ENCODE measurements at places on chromosomes 7 and 10.

GRCh38 chr10:16310440-16310839, 126.4 kb upstream of the PTER start:
- no peak for DNase-seq

GRCh38 chr10:117960345-117960935, 86.3 kb downstream of the RAB11FIP2 start:
- no peak for DNase-seq

GRCh38 chr10:69139961-69140360, 16.0 kb downstream of the VPS26A start:
- DNase-seq = no peak

DNA sequence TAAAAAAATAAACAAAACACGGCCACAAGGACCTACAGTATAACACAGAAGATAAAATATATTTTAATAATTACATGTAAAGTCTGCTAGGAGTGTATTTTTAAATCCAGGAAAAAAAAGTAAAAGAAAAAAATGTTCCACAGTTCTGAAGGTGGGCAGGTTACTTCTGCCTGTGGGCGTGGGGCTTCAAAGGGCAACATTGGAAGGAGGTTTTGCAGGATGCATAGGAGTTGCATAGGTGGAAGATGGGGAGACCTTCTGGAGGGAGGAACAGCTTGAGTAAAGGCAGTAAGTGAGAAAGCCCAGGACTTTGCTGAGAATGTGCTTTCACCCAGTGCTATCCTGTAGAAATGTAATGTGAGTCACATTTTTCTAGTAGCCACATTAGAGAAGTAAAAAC, 37.5 kb upstream of the PLXNA4 start:
- no peak for DNase-seq

DNA sequence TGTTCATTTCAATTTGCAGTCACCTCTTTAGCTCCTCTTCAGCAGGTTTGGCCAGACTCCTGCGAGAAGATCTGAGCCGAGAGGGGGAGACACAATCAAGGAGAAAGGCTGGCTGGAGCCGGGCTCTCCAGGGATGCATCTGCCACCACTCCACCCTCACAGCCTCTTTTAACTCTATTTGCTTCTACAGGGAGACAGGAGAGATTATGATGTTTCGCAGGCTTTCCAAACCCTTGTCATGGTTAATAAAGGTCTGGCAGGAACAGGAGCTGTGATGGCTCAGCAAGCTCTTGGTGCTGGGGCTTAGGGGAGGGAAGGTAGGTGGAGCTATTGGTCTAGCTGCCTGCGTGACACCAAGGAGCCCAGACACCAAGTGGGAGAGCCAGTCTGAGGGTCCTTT, 448.1 kb upstream of the PODXL start:
- no peak for DNase-seq

GRCh38 chr7:50190776-50191175, 97.7 kb upstream of the ZPBP start:
- no peak for DNase-seq

- DNase-seq = no peak
Observed at GRCh38 chr10:106467506-106467905, 697.0 kb downstream of the SORCS1 start.

DNA sequence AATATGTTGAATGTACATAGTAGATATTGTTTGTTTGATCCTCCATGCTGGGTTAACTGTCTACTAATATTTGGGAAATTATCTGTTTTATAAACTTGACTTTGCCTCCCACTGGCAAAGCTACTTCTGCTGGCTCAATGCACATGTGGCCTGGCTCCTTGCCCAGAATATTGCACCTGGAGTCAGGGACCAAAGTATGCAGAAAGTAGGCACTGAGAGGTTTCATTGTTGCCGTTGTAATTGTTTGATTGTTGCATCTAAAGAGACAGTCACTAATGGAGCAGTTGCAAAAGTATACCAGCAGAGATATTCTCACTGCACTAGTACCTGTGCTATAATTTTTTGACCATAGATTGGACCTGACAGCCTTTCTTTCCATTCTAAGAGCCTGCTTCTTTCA, 137.8 kb upstream of the CNTNAP2 start:
- no peak for DNase-seq

- DNase-seq = no peak
Observed at GRCh38 chr7:69739190-69739589, 140.9 kb downstream of the AUTS2 start.

DNA sequence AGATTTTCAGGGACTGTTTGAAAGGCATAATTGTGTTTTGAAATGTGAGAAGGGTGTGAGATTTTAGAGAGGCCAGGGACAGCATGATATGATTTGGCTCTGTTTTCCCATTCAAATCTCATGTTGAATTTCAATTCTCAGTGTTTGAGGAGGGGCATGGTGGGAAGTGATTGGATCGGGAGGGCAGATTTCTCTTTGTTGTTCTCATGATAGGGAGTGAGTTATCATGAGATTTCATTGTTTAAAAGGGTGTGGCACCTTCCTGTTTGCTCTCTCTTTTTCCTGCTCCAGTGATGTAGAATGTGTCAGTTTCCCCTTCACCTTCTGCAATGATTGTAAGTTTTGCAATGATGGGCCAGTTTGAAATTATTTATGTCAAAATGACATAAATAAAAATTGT, 113.0 kb upstream of the PCDH15 start:
- DNase-seq = no peak

DNA sequence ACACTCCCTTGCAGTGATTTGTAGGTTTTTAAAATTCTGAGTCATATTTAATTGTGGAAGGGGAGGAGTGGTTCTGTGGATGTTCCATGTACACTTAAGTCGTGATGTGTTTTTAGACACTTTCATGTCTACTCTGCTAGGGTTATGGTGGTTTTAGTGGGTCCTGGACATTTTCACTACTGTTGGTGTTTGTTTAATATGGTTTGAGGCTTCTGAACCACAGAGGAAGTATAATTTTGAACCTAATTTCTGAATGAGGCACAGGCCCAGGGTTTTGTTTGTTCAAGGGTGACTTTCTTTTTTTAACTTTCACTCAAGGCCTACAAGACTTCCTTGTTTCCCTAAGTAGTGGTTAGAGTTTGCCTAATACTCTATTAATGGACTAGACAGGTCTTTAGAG, 13.3 kb downstream of the SLC26A5 start:
- DNase-seq = no peak

GRCh38 chr10:13152296-13152695, 9.1 kb upstream of the MCM10 start:
- no peak for DNase-seq

- DNase-seq = no peak
Observed at GRCh38 chr7:25429731-25430130, 201.4 kb upstream of the NPVF start.

Measured in stimulated activated CD4-positive, alpha-beta T cell treated with anti-CD3 and anti-CD28 coated beads, TNF-alpha, amount 100 ng/mL, for 4 hours (primary cell).